ENCODE measurements at places on chromosomes 5 and 9.

DNA sequence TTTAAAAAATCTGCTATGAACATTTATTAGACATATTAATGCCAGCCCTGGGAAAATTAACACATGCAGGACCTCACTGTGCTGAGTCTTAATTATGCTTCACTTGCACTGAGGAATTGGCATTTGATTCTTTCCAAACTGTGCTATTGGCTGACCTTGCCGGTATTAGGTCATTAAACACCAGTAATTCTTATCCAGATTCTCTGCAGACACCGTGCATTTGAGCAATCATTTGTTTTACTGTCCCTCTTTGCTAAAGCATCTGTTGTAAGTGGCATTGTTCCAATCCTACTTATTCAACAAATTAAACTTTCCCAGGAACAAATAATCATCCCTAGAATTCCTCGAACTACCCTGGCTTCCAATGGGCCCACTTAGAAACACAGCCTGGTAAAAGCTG is 145.0 kb downstream of the SLC12A2 start:
- DNase-seq, result no peak

DNA sequence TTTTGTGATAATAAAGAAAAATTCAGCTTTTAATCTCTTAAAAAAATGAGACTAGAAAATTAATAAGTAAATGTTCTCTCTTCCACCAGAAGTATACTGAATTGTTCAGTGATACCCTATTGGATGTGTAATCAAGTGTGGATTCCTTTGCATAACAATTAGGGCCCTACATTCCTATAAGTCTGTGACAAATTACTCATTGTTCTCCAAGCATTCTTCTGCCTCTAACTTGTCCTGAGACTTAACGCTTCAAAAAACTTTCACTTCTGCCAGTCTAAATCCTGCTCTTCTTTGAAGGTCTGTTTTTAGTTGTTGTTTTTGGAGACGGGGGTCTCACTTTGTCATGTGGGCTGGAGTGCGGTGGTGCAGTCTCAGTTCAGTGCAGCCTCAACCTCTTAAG is 9.2 kb upstream of the DDX46 start:
- DNase-seq, result no peak

DNA sequence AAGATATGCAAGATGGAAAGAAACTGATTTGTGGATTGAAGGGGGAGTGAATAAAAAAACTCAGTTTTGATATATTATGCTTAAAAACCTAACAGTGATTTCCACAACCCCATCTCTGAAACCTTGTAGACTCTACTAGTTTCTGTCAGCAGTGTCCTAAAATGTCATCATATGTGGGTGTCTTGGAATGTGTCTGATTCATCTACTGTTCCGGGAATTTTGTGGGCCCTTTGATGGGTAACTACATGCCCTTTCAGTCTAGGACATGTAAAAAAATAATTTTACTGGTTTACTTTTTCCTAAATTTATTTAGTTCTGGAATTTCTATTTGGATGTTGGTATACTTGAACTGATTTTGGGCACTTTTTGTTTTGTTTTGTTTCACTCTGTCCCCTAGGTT is 118.9 kb upstream of the NMUR2 start:
- no peak for DNase-seq

DNA sequence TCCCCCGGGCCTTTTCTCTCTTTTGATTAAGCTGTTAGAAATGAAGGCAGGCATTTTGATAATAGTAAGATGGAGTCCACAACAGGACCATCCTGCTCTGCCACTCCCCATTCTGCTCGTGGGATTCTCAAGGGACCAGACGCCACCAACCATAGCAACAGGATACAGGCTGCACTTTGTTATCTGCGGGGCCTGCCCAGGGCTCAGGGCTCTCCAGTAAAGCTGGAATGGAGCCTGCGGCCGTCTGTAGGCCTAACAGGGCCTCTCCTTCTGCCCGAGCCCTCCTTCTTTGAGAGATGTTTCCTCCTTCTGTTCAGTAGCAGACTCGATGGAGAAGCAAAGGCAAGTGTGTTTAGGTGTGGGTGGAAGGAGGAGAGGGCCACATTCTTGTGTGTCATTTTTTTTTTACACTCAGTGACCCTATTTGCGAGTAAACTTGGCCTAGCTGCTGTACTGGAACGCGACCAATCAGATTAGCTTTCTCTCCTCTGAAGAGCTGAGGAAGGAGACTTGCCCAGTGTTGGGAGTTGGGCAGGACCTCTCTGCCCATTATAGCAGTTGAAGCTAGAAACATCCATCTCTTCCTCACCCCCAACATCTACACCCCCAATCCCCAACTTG is 8.9 kb upstream of the EPB41L4B start:
- DNase-seq, result no peak

GRCh38 chr9:87214991-87215390 is 267.7 kb upstream of the GAS1 start:
- DNase-seq, result no peak

- DNase-seq, result no peak
Observed at GRCh38 chr9:72858089-72858912, 94.6 kb downstream of the ALDH1A1 start.

DNA sequence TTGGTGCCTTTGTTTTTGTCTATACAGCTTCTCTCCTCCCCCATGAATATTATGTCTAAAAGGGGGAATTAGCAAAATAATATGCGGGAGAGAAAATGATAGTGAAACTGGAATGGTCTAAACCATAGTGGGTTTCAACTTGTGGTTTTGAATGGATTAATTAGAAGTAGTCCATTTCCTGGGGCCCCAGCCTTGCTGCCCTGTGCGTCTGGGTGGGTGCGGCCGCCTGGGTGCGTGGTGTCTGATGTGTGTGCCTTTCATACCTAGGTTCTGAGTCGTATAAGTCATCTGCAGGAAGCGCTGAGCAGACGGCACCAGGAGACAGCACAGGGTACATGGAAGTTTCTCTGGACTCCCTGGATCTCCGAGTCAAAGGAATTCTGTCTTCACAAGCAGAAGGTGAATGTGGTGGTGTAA is 120.0 kb upstream of the CACNA1B start:
- DNase-seq, result no peak

DNA sequence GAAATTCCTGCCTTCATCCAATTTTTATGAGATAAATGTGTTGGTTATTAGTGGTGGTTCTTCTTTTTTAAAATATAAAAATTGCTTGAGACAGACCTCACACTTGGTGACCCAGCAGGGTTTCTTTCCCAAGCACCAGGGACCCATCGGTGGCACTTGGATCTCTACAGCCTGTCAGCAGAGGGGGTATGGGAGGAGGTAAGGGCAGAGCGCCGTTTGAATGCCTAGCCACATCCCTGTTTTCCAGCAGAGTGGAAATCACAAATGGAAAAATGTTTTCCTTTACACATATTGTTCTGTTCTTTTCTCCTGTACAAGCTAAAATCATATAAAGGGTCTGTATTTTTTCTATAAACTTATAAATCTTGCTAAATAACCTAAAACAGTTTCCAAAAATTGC is 248.0 kb downstream of the NR3C1 start:
- no peak for DNase-seq

- DNase-seq, result no peak
Observed at GRCh38 chr5:105739732-105740131, 1931.0 kb downstream of the EFNA5 start.

GRCh38 chr5:157842185-157842584 is 16.8 kb downstream of the CLINT1 start:
- no peak for DNase-seq

- no peak for DNase-seq
Observed at GRCh38 chr5:135220394-135221186, 178.4 kb downstream of the MACROH2A1 start.

Measured in GF-D8 (cell line).